CD4-positive, alpha-beta T cell treated with Interleukin-1 beta for 1 hour (primary cell): ENCODE measurements at places on chromosomes 2 and 18.

GRCh38 chr2:150535176-150535575, 47.7 kb upstream of the RND3 start:
- no peak for DNase-seq

DNA sequence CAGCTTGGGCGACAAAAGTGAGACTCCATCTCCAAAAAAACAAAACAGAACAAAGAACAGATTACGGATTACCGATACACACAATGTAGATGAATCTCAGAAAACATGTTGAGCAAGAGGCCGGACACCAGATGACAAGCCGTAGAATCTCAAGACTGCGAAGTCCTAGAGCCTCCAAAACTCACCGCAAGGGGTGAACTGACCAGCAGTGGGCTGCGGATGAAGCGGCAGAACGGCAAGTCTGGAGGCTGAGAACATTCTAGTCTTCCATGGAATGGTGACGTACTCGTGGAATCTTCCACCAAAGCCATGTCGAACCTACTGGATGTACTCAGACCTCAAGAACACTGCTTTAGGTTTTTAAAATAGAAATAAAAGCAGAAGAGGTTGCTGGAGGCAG, 198.8 kb downstream of the NDUFA10 start:
- DNase-seq: no peak

GRCh38 chr2:164696634-164697033, 75.4 kb upstream of the GRB14 start:
- no peak for DNase-seq

DNA sequence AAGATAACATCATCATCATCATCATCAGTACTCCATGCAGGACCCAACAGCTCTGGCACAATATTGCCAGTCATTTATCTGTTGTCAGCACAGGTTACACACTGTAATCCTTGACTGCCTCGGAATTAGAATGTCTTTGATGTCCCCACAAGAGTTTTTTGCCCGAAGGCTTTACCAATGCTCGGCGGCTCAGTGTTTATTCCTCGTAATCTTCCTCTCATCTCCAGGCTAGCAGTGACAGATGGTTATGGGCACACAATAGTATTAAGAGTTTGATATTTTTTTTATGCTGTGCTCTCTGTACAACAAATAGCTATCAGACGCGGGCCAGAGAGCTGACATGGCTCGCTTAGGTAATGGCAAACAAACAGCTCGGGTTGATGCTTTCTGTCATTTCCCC, 515.2 kb downstream of the ZEB2 start:
- DNase-seq: no peak

DNA sequence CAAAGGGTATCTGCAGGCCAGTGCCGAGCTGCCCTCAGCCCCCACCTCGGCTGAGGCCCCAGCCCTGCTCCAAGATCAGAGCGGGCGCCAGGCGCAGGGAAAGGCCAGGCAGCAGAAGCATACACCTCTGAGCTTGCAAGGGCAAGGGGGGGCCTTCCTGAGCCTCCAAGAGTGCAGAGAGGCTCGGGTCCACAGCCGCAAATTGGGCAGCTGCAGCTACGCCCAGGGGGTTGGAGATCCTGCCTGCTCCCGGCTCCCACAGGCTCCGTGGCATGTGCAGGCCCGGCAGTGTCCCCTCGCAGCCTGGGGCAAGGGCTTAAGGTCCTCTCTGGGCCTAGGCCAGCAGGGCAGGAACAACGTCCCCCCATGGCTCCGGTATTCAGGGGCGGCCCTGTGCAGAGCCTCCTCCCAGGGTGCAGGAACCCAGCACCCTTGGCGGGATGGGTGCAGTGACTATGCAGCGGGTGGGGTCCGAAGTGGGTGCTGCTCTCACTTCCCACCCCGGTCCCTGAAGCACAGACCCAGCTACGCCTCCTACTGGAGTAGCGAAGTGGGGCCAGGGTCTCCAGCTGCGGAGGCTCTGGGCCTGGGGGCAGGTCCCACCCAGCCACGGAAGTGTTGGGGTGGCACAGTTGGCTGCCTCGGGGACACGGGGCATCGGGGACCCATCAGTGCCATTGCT, 120.2 kb upstream of the TMEFF2 start:
- no peak for DNase-seq

- DNase-seq: peak; percentile 40
Observed at GRCh38 chr2:27489118-27489497, 435 bp downstream of the IFT172 start.

DNA sequence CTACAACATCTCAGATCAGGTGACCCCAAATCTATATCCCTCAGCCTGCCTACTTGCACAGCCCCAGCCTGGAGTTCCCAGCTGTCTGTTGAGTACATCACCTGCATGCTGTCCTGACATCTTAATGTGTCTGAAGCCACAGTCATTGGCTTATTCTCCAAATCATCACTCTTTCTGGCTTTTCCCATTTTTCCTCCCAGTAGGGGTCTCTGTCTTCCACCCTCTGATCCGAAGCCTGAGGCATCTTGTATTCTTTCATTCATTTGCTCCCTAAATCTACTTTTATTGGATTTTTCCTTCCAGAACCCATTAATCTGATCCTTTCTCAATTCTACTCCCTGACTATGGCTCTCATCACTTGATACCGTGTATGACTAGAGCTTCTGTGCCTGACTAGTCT, 332.9 kb upstream of the DCC start:
- no peak for DNase-seq

- DNase-seq: no peak
Observed at GRCh38 chr2:143192716-143193115, 63.5 kb downstream of the ARHGAP15 start.

DNA sequence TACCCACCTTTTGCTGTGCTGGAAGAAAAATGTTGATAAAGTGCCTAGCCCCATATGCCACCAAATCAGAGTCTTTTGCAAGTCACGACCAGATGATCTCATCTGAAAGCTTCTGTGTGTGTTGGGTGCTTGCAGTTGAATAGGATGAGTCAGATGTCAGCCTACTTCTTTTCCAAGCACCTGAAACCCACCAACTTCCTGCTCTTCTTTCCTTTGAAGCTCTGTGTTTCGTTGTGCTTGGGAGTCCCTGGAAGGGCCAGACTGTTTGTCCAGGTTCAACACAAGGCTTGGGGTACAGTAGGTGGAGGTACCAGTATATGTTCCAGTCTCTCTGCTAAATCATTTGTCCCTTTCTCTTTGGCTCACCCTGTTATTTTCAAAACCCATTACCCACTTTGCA, 36.8 kb upstream of the LCLAT1 start:
- DNase-seq: no peak

DNA sequence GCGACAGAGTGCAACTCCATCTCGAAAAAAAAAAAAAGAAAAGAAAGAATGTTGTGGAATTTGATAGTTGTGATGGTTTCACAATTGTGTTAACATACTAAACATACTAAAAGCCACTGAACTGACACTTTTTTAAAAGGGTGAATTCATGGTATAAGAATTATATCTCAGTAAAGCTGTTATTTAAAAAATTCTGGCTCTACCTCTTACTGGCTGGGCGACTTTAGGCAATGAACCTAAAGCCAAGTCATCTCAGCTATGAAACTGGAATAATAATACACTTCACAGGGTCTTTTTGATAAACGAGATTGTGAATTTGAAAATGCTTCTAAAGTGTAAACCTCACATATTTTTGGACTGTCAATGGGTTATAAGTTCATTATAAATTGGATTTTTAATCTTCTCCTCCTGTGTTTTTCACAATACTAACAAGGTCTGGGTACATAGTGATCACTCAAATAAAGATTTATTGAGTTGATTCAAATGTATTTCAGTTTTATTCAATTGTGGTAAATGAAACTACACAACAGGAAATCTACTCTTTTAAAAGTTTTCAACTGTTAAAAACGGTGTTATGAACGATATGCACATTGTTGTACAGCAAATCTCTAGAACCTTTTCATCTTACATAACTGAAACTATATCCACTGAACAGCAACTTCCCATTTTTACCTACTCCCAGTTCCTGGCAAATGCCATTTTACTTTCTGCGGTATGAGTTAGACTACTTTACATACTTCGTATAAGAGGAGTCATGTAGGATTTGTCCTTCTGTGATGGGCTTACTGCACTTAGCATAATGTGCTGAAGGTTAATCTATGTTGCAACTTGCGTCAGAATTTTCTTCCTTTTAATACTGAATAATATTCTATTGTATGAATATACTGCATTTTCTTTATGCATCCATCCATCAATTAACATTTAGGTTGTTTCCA, 43.0 kb upstream of the GTF2A1L start:
- DNase-seq: no peak

- DNase-seq: no peak
Observed at GRCh38 chr2:172849519-172850217, 114.0 kb downstream of the RAPGEF4 start.

GRCh38 chr2:137190411-137191195, 425.3 kb downstream of the THSD7B start:
- DNase-seq: no peak

GRCh38 chr2:110818767-110819481, 86.6 kb downstream of the ACOXL start:
- no peak for DNase-seq

GRCh38 chr2:105803773-105804172, 59.1 kb downstream of the NCK2 start:
- DNase-seq: no peak

- no peak for DNase-seq
Observed at GRCh38 chr2:80429251-80429650, 124.7 kb upstream of the LRRTM1 start.

- DNase-seq: no peak
Observed at GRCh38 chr2:39121523-39122063, 742 bp upstream of the SOS1 start.

GRCh38 chr18:61731178-61731577, 161.6 kb downstream of the RNF152 start:
- no peak for DNase-seq

DNA sequence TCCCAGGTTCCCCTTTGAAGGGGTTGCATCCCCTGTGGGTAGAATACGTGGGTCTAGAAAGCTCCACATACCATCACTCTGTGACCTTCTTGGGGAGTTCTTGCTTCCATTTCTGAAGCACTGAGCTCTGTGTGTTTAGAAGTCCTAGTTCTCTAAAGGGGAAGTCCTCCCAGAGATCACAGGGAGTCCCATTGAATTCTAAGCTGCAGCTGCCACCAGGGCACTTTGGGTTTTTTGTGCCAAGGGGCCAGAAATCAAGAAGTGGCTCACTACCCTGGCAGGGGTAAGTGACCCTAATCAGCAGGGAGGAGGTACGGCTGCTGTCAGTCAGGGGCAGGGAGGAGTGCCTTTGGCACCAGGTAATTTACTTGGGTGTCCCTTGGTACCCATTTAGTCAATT, 70.9 kb downstream of the EHD3 start:
- no peak for DNase-seq

GRCh38 chr2:207768866-207769596, 675 bp downstream of the FZD5 start:
- DNase-seq: no peak

DNA sequence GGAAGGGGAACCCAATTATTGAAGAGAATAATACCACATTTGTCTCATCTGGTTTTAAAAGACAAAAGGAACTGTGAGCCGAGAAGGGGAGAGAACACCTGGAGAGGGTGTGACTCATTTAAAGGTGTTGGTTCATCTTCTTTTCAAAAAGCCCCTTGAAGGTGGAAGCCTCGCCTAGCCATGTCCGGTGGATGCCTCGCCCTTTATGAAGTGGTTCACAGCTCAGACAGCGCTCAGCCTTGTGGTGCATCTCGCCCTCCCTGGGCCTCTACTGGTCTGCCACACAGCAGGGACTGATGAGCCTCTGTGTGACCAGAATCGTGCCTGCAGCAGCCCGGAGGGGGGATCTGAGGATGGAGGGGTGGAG, 290.0 kb upstream of the CXCR4 start:
- no peak for DNase-seq

DNA sequence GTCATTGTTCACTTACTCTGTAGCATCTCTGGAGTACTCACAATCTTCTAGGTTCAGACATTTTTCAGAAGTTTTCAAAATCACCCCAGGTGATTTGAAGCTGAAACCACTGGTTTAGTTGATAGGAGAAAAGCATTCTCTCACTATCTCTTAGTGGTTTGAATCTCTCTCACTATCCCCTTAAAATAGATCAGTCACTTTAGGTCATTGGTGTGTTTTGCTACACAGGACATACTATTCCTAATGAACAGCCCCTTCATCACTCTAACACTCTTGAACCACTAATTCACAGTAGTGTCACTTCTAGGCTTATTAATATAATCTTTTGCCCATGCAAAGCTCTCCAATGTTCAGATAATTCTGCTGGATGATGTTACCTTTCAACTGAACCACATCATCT, 34.5 kb downstream of the LYPD6 start:
- DNase-seq: no peak

- no peak for DNase-seq
Observed at GRCh38 chr18:68178921-68179320, 536.0 kb downstream of the TMX3 start.

- no peak for DNase-seq
Observed at GRCh38 chr18:78232196-78232595, 747.4 kb upstream of the SALL3 start.

DNA sequence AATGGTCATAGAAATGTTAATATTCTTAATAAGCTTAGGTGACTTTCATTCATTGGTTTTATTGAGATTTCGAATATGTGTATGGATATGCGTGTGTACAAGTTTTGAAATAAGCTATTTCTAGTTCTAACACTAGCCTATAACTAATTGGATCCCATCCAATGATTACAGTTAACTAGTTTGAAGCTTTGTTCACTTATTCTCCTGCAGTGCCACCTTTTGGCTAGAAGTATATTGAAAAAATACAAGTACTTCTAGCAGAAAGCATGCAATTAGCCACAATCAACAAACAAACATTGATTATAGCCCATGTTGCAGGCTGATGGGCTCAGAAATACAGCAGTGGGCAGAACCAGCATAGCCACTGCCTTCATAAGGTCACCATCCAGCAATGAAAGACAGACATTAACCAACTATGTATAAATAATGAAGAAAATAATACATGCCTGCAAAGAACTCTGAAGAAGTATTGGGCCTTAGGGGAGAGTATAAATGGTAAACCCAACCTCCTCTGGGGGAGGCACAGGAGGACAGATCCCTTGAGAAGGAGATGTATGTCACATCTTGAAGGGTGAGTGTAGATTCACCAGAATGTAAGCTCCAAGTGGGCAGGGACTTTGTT, 5.1 kb upstream of the PIEZO2 start:
- DNase-seq: no peak

GRCh38 chr2:58700591-58700990, 459.5 kb upstream of the FANCL start:
- no peak for DNase-seq

GRCh38 chr18:48736321-48737260, 197.8 kb downstream of the CTIF start:
- DNase-seq: no peak

GRCh38 chr2:105718846-105719481, 25.7 kb upstream of the NCK2 start:
- DNase-seq: no peak

DNA sequence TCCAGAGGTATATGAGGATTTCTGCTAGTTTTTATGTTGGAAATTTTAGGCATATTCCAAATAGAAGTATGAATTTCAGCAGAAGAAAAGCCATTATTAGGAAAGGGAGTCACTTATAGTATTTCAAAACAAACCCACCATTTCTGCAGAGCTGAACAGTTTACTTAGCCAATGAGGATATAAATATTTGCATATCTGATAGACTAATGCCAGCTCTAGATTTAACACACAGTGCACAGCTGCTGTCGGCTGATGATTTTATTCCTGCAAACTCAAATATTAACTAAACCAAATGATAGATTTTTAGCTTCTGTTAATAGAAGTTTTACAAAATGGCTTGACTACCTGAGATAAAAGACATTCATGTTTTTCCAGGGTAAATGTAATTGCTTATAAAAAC, 375.8 kb upstream of the FANCL start:
- DNase-seq: no peak

- no peak for DNase-seq
Observed at GRCh38 chr2:68352651-68353391, 12.3 kb upstream of the PLEK start.
